NCI-H1930 (cell line): ENCODE measurements at places on chromosomes 12 and 14.

DNA sequence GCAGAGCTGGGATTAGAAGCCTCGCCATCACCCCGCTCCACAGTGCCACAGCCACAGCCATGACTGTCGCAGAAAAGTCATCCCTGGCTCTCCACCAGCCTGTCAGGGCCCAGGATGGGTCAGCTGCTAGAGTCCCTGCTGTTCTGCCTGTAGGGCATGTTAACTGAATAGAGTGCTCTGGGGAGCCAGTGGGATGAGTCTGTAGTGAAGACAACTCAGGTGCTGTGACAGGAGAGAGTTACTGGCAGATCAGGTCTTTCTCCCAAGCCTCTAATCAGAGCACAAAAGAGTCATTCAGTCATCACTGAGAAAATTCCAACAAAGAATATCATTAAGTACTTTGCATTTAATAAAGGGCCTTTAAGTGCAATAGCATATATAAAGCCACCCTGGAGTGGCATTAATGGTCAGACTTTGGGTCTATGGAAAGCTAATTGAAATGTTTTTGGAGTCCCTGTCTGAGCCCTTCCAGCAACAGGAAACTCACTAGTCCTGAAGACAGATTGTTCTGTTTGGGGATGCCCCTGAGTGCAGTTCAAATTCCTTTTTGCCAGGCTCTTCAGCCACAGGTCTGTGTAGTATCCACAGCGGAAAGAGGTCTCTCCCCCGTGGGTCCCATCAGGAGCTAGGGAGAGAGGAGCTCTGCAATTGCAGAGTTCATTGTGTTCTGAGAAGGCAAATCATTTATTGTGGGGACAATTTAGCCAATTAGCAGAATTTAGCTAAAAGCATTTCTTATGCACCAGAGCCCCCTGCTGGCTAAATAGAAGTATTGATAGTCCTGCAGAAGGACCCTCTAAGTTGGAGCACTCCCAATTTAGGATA, 45.2 kb upstream of the C14orf132 start:
- peak; percentile 63 for DNase-seq

DNA sequence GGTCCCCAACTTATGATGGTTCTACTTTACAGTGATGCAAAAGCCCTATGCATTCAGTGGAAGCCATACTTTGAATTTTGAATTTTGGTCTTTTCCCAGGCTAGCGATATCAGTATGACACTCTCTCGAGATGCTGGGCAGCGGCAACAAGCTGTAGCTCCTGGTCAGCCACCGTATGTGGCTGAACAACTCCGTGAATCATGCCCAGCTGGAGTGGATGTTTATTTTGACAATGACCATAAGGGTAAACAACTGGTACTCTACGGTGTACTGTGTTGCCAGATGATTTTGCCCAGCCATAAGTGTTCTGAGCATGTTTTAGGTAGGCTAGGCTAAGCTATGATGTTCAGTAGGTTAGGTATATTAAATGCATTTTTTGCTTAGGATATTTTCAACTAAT, 8.2 kb upstream of the ZNF410 start:
- DNase-seq: no peak

GRCh38 chr12:92911339-92911738, 17.8 kb downstream of the EEA1 start:
- no peak for DNase-seq

DNA sequence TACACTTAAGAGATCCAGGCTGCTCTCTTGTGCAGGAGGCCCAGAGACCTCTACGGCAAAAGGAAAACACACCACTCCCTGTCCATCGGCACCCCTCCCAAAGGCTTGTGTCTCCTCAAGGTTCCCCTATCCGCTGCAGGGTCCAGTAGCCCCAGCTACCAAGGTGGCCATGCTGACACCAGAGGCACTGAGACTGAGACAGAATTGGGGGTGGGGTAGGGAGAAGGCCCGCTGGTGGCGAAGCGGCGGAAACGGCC, 590 bp downstream of the DDIT3 start:
- DNase-seq: peak; percentile 10

GRCh38 chr14:46686652-46687051, 35.1 kb upstream of the RPL10L start:
- no peak for DNase-seq

- no peak for DNase-seq
These were observed 71.6 kb downstream of the OTOGL start for GRCh38 chr12:80170915-80171314.

- DNase-seq: no peak
These were observed 334.7 kb downstream of the DPF3 start for GRCh38 chr14:72559202-72559601.

GRCh38 chr12:48022676-48023385, 18.6 kb upstream of the COL2A1 start:
- DNase-seq: no peak

DNA sequence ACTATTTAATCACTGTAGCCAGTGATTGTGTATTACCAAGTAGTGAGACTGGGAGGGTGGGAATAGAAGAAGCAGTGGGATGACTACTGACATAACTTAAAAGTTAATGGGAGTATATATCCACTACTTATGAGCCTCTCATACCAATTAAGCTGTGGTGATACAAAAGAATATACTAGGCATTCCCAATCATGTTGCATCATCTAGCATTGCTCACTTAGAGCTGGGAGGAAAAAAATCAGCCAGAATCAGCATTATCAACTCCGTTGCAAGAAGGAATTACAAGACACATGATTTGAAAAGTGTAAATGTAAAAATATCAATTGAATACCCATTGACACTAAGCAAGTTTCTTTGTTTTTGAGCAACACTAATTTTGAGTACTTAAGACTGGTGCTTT, 745 bp upstream of the PPP1R36 start:
- DNase-seq: no peak

- DNase-seq: no peak
These were observed 319.9 kb downstream of the KCNC2 start for GRCh38 chr12:74889563-74890236.

DNA sequence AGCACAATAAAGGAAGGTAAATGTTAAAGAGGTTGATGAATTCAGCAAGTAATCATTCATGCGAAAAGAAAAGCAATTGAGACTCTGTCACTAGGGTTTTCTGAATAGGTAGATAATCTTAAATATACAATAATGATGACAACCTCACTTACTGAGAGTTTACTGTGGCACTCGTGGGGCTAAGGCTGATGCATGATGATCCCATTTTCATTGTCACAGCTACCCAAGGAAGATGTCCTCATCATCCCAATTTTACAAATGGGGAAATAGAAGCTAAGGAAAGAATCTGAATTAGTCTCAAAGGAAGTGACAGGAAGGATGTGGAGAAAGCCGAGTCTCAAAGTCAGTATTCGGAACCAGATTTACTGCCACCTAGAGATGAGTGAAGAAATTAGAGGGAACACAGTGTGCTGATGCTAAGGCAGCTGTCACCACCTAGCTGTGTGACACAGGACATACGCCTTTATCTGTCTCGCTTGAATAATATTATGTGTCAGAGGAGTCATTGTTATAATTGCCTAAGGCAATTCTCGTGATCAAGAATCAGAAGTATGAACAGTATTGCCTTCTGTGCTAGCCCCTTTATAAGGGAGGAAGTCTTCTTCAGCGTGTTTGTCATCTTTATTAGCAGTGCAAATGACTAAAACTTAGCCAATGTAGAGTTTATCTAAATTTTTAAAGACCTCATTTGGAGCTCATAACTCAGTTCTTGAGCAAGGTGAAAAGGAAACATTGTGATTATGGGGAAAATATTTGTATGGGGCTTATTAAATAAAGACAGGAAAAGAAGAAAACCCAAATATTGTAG, 63.2 kb downstream of the ERGIC2 start:
- peak; percentile 63 for DNase-seq

DNA sequence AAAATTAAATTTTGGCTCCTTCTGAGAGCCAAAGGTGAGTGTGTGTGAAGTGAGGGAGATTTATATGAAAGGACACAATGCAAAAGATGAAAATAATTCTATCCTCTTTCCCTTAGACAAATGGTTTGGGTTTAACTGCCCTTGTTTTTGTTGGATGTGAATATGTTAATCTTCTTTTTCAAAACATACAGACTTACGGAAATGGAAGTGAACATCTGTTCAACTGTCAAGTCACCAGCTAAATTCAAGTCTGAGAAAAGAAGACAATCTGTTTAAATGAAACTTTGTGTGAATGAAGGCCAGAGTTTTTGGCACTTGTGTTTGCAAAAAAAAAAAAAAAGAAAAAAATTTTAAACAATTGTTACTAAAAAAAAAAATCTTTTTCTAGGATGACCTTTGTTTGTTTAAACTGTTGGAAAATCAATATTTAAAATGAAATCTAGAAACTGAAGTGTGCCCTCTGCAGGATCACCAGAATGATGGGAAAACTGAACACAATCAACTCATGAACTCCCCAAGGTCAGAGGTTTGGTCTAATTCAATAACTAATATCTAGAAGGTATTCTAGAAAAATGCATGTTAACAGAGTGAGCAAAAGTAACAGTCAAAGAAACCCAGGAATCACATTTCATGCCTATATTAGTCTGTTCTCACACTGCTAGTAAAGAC, 448.8 kb downstream of the FLRT2 start:
- no peak for DNase-seq

- no peak for DNase-seq
These were observed 87.0 kb downstream of the HMGA2 start for GRCh38 chr12:65911321-65911720.

GRCh38 chr14:100078216-100078803, 13.1 kb downstream of the EVL start:
- DNase-seq: no peak
